Naive thymus-derived CD4-positive, alpha-beta T cell (primary cell): ENCODE measurements at places on chromosomes 2 and 18. TPM values are rescaled to one million over a fixed set of nuclear protein-coding genes. Genes with fewer than 3 reads are reported as not detected.

The SNORC gene
- total RNA-seq = 3.6 TPM

The SLC35F5 gene
- 25.5 TPM for total RNA-seq

The FBXO41 gene
- total RNA-seq = 13.2 TPM

The FAM117B gene
- total RNA-seq = 57.9 TPM

The CD8A gene
- total RNA-seq = 56.0 TPM

The SOX11 gene
- total RNA-seq = not detected in 2 replicates

The LONRF2 gene
- not detected for total RNA-seq

The NPC1 gene
- total RNA-seq = 29.9 TPM

GRCh38 chr2:201696151-201696659 is 2.2 kb downstream of the MPP4 start:
- no peaks in the 10 kb centered on the region for H3K4me1 ChIP-seq
- no peak for DNase-seq
- no peak overlapping the region for H3K4me3 ChIP-seq
- no peak overlapping the region for H3K27ac ChIP-seq
- no peaks in the 10 kb centered on the region for H3K36me3 ChIP-seq
- no peaks in the 10 kb centered on the region for H3K27me3 ChIP-seq

DNA sequence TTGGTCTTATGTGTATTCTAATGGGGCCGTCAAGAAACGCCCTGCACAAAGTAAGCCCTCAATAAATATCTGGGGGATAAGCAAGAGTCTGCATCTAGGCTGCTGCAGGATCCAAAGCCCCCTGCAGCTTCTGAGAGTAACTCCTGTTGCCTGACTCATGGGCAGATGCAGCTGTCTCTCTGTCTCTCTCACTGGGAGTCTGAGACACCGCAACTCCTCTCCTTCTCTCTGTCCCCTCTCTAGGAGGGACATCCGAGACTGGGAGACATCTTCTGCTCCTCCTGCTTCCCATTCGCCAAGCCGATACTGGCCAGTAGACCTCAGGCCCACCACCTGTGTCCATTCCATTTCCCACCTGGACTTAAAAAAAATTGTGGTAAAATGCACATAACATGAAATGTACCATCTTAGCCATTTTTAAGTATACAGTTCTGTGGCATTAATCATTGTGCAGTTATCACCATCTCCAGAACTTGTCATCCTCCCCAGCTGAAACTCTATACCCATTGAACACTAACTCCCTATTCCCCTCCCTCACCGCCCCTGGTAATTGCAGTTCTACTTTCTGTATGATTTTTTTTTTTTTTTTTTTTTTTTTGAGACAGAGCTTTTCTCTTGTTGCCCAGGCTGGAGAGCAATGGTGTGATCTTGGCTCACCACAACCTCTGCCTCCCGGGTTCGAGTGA is 20.1 kb downstream of the DYSF start:
- no peak overlapping the region for H3K4me3 ChIP-seq
- H3K27me3 ChIP-seq = no peaks in the 10 kb centered on the region
- DNase-seq = no peak

DNA sequence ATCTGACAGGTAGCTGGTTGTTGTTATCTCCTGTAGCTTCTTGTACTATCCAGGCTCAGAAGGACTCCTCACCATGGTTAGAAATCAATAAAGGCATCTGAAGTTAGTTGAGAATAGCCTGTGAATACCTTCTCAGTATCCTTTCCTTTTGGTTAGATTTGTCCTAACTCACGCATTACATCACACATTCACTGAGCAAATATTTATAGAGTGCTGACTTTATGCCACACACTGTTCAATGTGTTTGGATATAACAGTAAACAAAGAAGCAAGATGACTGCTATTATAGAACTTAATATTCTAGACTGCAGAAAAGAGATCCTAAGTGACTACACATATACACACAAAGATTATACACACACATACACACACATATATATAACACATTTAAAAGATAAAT is 889.9 kb upstream of the CHAC2 start:
- DNase-seq = no peak
- H3K4me3 ChIP-seq = no peak overlapping the region
- no peak overlapping the region for H3K27ac ChIP-seq
- no peaks in the 10 kb centered on the region for H3K36me3 ChIP-seq

- peaks cover 35% of the 10 kb centered on the region for H3K4me1 ChIP-seq
- peak overlapping the region; percentile 96 for H3K27ac ChIP-seq
- no peaks in the 10 kb centered on the region for H3K27me3 ChIP-seq
- no peak for DNase-seq
- H3K36me3 ChIP-seq = peaks cover 2% of the 10 kb centered on the region
- peak overlapping the region; percentile 94 for H3K4me3 ChIP-seq
Measured at GRCh38 chr2:232698556-232699091, 1.5 kb downstream of the GIGYF2 start.

- DNase-seq = no peak
- H3K4me3 ChIP-seq = no peak overlapping the region
- H3K4me1 ChIP-seq = no peaks in the 10 kb centered on the region
- H3K27ac ChIP-seq = no peak overlapping the region
Measured at GRCh38 chr2:113840518-113840917, 49.4 kb upstream of the ACTR3 start.

GRCh38 chr2:128765811-128766210 is 447.1 kb upstream of the HS6ST1 start:
- no peaks in the 10 kb centered on the region for H3K36me3 ChIP-seq
- H3K27me3 ChIP-seq = no peaks in the 10 kb centered on the region
- no peak overlapping the region for H3K27ac ChIP-seq
- no peaks in the 10 kb centered on the region for H3K4me1 ChIP-seq

DNA sequence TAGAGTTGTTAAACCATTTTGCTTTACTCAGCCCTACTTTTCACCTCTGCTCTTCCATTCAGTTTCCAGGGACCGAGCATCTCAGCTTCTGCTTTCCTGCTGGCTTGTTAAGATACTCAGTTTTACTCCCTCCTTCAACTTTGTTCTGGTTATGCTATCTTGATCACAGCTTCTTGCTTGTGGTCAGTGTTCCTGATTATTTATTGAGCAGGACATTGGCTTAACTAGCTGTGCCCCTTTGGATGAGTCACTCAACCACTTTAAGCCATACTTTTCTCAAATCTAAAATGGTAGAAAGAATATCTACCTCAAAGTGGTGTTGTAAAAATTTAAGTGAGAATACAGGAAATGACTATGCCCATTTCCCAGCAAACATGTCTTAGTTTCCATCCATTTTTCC is 124.0 kb downstream of the KYNU start:
- no peak for DNase-seq
- H3K27me3 ChIP-seq = peaks cover 6% of the 10 kb centered on the region
- H3K27ac ChIP-seq = no peak overlapping the region

DNA sequence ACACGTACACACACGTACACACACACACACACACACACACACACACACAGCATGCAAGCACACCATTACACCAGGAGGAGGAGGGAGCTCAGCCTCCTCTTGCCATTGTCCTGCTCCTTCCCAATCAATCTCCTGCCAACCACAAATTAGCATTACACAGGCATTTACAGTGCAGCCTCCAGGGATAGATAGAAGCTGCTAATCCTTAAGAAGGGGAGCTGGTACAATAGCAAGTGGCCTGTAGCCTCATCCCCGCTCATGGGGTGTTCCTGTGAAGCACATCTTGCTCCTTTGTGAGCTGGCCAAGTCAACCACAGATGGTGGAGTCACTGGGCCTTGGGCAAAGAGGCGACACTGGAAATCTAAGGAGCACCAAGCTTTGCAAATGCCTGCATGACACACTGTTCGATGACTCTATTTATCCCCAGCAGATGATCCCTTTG is 110.3 kb upstream of the PKDCC start:
- no peak overlapping the region for H3K27ac ChIP-seq
- H3K4me3 ChIP-seq = no peak overlapping the region
- no peaks in the 10 kb centered on the region for H3K4me1 ChIP-seq
- no peaks in the 10 kb centered on the region for H3K27me3 ChIP-seq
- DNase-seq = no peak

DNA sequence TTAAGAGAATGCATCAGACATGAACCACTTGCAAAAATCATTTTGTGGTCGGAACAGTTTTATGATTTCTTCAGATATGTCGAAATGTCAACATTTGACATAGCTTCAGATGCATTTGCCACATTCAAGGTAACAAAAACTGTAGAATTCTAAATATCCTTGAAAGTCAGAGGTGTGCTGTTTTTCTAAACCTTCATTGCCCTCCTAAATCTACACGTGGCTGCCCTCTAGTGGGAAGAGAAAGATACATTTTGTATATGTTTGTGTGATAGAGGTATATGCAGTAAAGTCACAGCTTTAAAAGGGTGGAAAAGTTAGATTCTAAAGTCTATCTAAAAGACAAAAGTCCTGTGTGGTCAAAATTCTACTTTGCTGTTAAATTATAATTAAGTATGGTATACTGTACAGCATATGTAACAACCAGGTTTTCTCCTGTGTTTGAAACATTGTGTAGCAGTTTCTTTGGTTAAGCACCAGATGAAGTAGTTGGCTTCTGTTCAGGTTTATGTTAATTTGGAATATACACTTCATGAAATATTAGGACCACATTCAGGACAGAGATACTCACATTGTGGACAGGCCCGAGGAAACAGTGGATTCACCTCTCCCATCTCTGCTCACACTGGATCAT is 65.9 kb upstream of the ITM2C start:
- peaks cover 41% of the 10 kb centered on the region for H3K4me1 ChIP-seq
- no peak overlapping the region for H3K27ac ChIP-seq
- DNase-seq = peak; percentile 70
- peaks cover 9% of the 10 kb centered on the region for H3K36me3 ChIP-seq
- H3K4me3 ChIP-seq = no peak overlapping the region

DNA sequence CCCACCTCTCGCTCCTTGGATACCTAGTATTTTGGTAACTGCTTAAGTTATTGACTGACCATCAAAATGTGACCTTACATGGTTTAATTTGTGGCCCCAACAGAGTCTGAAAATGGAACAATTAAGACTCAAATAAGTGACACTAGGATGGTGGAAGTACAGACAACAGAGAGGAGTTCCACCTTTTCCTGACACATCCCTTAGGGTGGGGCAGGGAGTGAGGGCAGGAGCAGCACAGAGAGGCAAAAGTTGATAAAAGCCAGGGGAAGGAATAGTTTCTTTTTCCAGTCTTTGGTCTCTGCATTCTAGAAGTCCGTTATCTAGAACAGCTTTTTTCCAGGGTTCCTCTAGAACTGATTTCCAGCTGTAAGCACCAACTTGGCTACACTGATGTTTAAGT is 32.2 kb downstream of the FTCDNL1 start:
- no peak for DNase-seq
- no peak overlapping the region for H3K4me3 ChIP-seq
- no peak overlapping the region for H3K27ac ChIP-seq
- H3K4me1 ChIP-seq = no peaks in the 10 kb centered on the region
- no peaks in the 10 kb centered on the region for H3K36me3 ChIP-seq
- H3K27me3 ChIP-seq = no peaks in the 10 kb centered on the region

GRCh38 chr2:48065096-48065495 is 158.8 kb upstream of the FBXO11 start:
- no peaks in the 10 kb centered on the region for H3K4me1 ChIP-seq
- no peaks in the 10 kb centered on the region for H3K27me3 ChIP-seq
- H3K4me3 ChIP-seq = no peak overlapping the region
- no peak for DNase-seq

- no peaks in the 10 kb centered on the region for H3K36me3 ChIP-seq
- H3K4me3 ChIP-seq = no peak overlapping the region
- H3K27me3 ChIP-seq = no peaks in the 10 kb centered on the region
- no peak overlapping the region for H3K27ac ChIP-seq
Measured at GRCh38 chr18:44802508-44802907, 121.8 kb downstream of the SETBP1 start.

DNA sequence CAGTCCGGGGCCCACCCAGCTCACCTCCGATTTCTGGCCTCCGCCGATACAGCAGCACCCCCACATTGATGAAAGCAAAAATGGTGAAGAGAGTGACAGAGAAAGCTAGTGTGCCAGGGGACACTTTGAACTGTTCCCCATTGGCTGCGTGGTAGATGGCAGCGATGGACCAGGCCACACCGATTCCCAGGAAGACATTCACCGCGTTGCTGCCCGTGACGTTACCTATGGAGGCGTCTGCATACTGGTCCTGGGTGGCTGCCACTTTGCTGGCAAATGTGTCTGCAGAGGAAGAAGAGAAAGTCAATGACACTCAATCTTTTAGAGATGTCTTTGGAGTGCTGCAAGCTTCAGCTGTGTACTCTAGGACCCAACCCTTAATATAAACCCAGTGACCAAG is 336.3 kb upstream of the THUMPD2 start:
- no peaks in the 10 kb centered on the region for H3K36me3 ChIP-seq
- H3K27me3 ChIP-seq = no peaks in the 10 kb centered on the region
- no peak overlapping the region for H3K4me3 ChIP-seq
- H3K27ac ChIP-seq = no peak overlapping the region
- H3K4me1 ChIP-seq = no peaks in the 10 kb centered on the region

GRCh38 chr2:83862600-83862999 is 596.5 kb downstream of the SUCLG1 start:
- no peaks in the 10 kb centered on the region for H3K27me3 ChIP-seq
- H3K4me3 ChIP-seq = no peak overlapping the region
- H3K4me1 ChIP-seq = no peaks in the 10 kb centered on the region

GRCh38 chr2:230650585-230651137 is 62.0 kb upstream of the CAB39 start:
- H3K27me3 ChIP-seq = no peaks in the 10 kb centered on the region
- H3K4me1 ChIP-seq = no peaks in the 10 kb centered on the region

GRCh38 chr18:72922895-72923294 is 55.1 kb upstream of the NETO1 start:
- DNase-seq = no peak
- no peak overlapping the region for H3K4me3 ChIP-seq
- no peaks in the 10 kb centered on the region for H3K36me3 ChIP-seq
- H3K27me3 ChIP-seq = no peaks in the 10 kb centered on the region
- no peaks in the 10 kb centered on the region for H3K4me1 ChIP-seq
- H3K27ac ChIP-seq = no peak overlapping the region

GRCh38 chr2:176978921-176979320 is 233.7 kb upstream of the HNRNPA3 start:
- H3K4me1 ChIP-seq = no peaks in the 10 kb centered on the region
- no peaks in the 10 kb centered on the region for H3K36me3 ChIP-seq
- H3K27ac ChIP-seq = no peak overlapping the region
- H3K4me3 ChIP-seq = no peak overlapping the region

DNA sequence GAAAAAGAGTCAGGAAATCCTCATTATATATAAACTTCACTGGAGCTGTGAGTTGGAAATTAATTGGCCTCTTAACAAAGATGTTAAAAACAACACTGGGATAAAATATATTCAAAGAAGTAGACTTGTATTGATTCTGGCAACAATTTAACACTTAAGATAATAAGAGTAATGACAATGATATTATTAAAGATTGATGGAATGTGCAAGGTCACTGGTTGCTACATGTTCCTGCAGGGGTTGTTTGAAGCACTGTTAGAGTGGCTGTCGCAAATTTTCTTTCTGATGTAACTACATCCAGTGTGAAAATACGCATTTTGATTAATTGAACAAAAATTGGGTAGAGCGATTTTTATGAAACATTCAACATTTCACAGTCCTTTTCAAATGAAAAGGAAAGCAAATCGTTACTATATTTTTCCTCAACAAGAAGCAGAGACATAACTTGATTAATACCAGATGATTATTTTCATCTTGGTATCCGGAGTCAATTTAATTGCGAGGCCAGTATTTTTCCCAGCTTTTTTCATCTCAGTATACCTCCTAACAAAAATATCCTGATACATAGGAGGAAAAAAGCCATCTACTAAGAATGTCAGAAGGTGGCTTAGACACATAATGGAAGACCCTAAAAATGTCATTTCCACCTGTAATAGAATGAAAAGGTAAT is 6.1 kb downstream of the PTGR3 start:
- H3K27me3 ChIP-seq = no peaks in the 10 kb centered on the region
- no peak overlapping the region for H3K27ac ChIP-seq
- H3K4me3 ChIP-seq = no peak overlapping the region
- peaks cover 14% of the 10 kb centered on the region for H3K4me1 ChIP-seq
- no peak for DNase-seq
- peaks cover 12% of the 10 kb centered on the region for H3K36me3 ChIP-seq
